ENCODE measurements at places on chromosomes 1 and 21. TPM values are rescaled to one million over a fixed set of nuclear protein-coding genes. Genes with fewer than 3 reads are reported as not detected.

DNA sequence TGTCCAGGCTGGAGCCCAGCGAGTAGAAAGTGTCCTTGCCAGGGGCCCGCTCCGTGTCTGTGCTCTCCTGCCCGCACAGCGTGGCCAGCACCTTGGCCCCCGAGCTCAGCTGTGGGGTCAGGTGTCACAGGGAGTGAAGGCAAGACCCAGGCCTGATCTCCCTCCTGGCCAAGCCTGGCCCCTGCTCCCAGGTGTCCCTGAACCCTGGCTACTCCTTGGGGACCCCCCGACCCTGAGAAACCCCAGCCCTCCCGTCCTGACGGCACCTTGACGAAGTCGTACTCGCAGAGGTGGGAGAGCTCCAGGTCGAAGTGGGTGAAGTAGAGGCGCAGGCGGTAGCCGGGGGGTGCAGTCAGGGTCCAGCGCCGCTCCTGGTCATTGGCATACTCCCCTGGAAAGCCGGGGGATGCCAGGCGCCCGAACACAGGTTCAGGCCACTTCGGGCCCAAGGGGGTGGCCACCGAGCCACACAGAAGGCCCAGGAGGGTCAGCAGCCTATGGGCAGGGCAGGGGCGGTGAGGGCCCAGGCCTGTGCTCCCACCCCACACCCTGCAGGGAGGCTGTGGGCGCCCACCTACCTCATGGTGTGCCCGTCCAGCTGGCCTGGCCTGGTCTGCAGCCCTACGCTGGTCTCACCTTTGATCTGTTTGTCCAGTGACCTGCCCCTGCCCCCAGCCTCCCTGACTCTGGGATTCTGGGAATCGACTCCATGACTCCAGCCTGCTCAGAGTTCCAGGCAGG is at the start of gene MASP2:
TSS of gene MASP2 (minus strand) at position 615 of the 741 bp plus-strand sequence. CDS start at position 583, 32 bp downstream.
- no peak for DNase-seq

- no peak for DNase-seq
Measured at GRCh38 chr1:205929496-205930194, 13.6 kb downstream of the SLC26A9 start.

- no peak for DNase-seq
Measured at GRCh38 chr1:51518033-51518585, 957 bp downstream of the EPS15 start.

The NMNAT2 gene
- 11.3 TPM for total RNA-seq

GRCh38 chr1:43275826-43276620 is 6.2 kb downstream of the TMEM125 start:
- DNase-seq: no peak

DNA sequence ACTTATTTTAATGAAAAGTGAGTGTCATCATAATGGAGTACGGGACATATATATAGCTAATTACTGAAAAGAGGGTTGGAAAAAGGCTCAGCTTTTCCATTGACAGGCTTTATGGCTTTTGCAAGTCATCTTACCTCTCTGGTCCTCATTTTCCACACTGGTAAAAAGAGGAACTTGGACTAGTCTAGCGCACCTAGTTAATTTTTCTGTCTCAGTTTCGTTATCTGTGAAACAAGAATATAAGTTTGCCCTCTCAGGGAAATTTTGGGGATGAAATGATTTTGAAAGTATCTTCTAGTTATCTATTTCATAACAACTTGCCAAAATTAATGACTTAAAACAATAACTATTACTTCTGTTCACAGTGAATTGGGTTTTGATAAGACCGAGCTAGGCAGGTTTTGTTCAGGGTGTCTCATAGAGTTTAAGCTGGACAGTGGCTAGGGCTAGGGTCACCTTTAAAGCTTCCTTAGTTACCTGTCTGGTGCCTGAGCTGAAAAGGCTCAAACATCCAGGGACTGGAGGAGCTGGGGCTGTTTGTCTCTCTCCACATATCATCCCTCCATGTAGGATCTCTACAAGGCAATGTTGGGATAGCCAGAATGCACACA is 91.7 kb downstream of the TYW3 start:
- DNase-seq: no peak

The SIK1 gene
- 22.7 TPM for total RNA-seq

GRCh38 chr1:47181955-47182675 is 7.7 kb downstream of the PDZK1IP1 start:
- DNase-seq: no peak

The ADGRL2 gene
- 50.7 TPM for total RNA-seq

GRCh38 chr1:17731460-17731859 is 23.7 kb upstream of the ACTL8 start:
- no peak for DNase-seq

- no peak for DNase-seq
Measured at GRCh38 chr1:208198236-208198635, 45.9 kb downstream of the PLXNA2 start.

The OR2M3 gene
- not detected for total RNA-seq

- no peak for DNase-seq
Measured at GRCh38 chr1:99227056-99227897, 37.0 kb upstream of the PLPPR4 start.

- no peak for DNase-seq
Measured at GRCh38 chr1:46173361-46173856, 1.5 kb upstream of the TSPAN1 start.

The AIRE gene
- not detected for total RNA-seq

The NR0B2 gene
- total RNA-seq: not detected

DNA sequence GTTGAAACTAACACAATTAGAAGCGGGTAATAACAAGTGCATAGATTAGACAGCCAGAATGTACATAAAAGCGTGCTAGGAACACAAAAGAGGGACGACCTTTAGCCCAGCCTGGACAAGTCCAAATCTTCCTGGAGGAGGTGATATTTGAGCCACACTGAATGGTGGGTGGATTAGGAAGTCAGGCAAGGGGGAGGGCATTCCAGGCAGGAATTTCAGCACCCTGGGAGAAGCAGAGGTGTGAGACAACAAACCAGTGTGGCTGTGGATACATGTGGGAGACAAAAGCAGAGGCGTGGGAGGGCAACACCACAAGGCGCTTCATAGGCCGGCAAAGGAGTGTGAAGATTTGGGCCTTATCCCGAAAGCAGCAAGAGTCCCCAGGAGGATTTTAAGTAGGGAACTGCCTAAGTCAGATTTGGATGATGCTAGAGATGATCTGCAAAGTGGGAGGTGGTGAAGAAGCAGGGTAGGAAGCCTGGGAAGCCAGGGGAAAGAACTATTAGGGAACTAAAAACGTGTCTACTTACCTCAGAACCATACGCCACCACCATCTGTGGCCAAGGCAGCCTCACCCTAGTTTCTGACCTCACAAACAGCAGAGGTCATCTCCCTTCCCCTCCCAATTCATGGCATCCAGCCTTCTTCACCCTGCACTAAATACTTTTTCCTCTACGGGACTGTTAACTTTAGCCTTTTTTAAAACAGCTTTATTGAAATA is 81.8 kb downstream of the GLUL start:
- DNase-seq: no peak

All from omental fat pad (tissue), 4 donors.